ENCODE measurements at places on chromosomes 12 and 14.

DNA sequence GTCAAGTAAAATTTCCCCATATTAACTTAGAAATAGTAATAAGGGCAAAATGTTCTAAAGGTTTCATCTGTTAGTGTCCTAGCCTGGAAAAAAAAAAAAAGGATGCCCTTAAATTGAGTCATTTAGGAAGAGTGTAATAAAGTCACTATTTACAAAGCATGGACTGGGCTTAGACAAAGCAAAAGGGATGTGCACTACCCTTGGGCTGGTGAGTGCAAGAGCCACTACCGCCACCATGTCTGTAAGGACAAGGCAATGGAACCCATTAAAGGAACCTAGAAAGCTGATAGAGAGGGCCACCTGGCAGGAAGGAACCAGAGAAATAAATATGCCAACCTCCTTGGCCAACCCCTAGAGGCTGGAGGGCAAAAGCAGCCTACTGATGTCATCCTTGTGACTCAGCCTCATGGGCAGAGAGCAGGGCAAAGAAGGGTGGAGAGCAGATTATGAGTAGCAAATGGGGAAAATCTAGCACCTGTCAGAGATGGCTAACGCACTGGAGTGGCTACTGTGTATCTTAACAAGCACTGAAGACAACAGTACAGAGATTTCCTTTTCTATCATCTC lies 59.5 kb upstream of the FUT8 start:
- no peak for DNase-seq

GRCh38 chr14:74083161-74083560 lies 1.1 kb downstream of the ALDH6A1 start:
- no peak for DNase-seq

- no peak for DNase-seq
Observed at GRCh38 chr12:49821373-49822287, 6.6 kb downstream of the NCKAP5L start.

- DNase-seq = peak; percentile 77
Observed at GRCh38 chr14:50944647-50945413, 547 bp upstream of the PYGL start.

GRCh38 chr14:55152052-55152753 lies 23.2 kb downstream of the LGALS3 start:
- no peak for DNase-seq

GRCh38 chr14:21026274-21026987 lies 1.6 kb upstream of the NDRG2 start:
- DNase-seq = no peak

DNA sequence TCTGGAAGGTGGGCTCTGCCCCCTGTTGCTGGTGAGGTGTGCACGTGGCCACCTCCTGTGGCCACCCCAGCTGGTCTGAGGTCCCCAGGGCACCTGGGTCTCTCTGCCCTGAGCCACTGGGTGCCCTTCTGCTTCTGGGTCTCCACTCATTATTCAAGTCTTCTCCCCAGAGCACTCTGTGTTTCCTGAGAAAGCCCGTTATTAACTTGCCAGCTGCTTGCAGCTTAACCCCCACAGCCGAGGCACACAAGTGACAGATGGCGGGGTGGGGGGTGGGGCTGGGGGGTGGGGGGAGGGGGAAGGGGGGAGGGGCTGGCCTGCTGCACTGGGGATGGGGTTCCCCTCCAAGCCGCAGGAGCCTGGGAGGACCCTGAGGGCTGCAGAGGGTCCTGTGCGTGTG lies 40.5 kb downstream of the FBRSL1 start:
- DNase-seq = no peak

GRCh38 chr14:95043732-95044462 lies 113.4 kb downstream of the DICER1 start:
- DNase-seq = no peak

GRCh38 chr12:16307856-16308475 lies 30.5 kb upstream of the SLC15A5 start:
- DNase-seq = no peak

GRCh38 chr14:20295067-20295466 lies 10.7 kb downstream of the TTC5 start:
- no peak for DNase-seq

GRCh38 chr12:27517961-27518665 lies 5.9 kb upstream of the PPFIBP1 start:
- DNase-seq = no peak

GRCh38 chr14:20631880-20632389 lies 9.6 kb downstream of the OR6S1 start:
- no peak for DNase-seq

DNA sequence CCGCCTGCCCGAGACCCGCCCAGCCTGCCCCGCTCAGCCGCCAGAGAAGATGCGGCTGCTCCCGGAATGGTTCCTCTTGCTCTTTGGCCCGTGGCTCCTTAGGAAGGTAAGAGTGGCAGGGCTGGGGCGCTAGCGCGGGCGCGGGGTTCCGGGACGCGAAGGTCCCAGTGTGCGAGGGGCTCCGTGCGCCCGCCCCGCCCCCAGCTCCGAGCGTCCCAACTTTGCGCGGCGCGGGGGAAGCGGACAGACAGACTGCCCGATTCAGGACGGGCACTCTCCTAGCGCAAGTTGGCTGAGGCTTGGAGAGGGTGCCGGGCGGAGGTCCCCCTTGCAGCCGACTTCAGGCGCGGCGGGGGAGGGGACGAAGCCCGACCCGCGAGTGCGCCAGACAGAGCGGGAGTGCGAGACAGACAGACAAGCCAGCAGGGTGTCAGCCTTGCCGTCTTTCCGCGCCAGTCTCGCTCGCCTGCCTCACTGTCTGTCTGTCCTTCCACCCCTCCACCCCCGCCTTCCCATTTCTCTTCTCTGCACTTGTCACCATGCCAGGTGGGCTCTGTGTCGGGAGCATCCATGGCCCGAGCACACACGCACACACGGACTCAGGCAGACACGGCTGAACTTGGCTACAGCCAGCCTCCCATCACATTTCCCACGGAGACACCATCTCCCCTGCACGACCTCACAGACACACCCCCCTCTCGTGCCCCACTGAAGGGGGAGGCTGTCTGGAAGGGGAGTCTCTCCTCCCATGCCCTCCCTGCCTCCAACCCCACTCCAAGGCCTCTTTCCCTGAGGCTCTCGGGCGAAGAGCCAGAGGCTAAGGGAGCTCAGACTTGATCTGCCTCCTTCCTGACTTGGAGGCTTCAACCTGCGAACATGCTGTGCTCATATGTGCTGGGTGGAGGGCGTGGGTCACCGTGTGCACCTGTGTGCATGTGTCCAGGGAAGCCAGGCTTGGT lies 606 bp downstream of the NXPH4 start:
- DNase-seq = peak; percentile 65

GRCh38 chr14:65482757-65483438 lies 70.4 kb downstream of the FUT8 start:
- DNase-seq = no peak

GRCh38 chr14:77340389-77340788 lies 19.6 kb downstream of the GSTZ1 start:
- no peak for DNase-seq

- DNase-seq = no peak
Observed at GRCh38 chr14:20489093-20489994, 16.0 kb upstream of the RNASE10 start.

DNA sequence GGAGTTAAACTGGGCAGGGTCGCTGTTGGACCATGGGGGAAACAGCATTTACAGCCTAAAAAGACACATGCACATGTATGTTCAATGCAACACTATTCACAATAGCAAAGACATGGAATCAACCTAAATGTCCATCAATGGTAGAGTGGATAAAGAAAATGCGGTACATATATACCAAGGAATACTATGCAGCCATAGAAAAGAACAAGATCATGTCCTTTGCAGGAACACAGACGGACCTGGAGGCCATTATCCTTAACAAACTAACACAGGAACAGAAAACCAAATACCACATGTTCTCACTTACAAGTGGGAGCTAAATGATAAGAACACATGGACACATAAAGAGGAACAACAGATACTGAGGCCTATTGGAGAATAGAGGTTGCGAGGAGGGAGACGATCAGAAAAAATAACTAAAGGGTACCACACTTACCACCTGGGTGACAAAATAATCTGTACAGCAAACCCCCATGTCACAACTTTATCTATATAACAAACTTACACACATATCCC lies 25.0 kb upstream of the SRP54 start:
- no peak for DNase-seq

GRCh38 chr12:122503147-122503751 lies 2.5 kb upstream of the ZCCHC8 start:
- DNase-seq = no peak

All from NCI-H1417 (cell line).